ENCODE measurements at places on chromosomes 1 and 21.

- DNase-seq, result no peak
Measured at GRCh38 chr1:10065344-10065685, 32.6 kb downstream of the UBE4B start.

DNA sequence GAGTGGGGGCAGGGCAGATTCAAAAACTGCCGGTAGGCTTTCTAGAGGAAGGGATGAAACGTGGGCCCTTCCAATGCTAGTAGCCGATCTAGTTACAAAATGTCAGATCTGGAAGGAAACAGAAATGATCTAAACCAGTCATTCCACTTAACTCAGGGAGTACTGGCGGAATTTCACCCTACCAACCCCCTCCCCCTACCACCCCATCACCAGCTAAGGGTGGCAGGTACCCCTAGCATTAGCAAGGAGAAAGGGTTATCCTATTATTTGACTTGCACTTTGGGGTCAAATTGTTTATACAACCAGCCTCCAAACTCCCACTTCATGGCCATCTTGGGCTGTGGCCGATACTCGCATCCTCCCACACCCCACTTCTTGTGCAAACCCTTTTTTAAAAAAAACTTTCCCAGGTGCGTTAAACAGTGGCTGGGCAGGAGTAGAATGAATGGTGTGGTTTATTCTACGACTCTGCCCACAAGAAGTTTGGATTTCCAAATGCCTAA, 644 bp upstream of the MRPL24 start:
- DNase-seq, result no peak

DNA sequence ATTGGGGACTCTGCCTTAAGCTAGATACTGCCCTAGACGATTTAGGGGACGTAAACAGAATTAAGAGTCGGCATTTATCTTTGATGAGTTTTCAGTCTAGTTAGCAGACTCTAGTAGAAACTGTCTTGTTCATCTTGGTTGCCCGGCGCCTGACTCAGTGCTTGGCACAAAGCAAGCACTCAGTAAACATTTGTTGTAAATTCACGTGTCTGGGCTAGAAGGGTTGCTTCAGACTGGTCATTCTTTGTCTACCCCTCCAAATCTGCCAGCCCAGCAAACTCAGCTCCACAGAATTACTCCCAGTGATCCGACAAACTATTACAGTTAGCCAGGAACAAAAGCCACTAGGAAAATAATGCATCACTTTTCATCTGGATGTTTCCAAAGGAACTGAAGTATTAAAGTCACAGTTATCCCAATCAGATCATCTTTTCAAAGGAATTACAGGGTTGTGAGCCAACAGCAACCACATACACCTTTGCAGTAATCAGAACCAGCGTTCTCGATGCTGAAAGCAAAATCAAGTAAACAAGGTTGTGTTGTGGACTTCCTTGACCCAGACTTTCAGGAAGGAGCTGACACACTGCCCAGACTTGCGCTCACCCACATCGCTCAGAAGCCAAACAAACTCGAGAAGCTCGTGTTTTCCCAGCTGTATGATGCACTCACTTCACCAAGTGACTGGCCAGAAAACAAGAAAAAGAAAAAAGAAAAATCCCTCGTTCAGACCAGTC, 66.5 kb upstream of the GADD45A start:
- DNase-seq, result no peak

DNA sequence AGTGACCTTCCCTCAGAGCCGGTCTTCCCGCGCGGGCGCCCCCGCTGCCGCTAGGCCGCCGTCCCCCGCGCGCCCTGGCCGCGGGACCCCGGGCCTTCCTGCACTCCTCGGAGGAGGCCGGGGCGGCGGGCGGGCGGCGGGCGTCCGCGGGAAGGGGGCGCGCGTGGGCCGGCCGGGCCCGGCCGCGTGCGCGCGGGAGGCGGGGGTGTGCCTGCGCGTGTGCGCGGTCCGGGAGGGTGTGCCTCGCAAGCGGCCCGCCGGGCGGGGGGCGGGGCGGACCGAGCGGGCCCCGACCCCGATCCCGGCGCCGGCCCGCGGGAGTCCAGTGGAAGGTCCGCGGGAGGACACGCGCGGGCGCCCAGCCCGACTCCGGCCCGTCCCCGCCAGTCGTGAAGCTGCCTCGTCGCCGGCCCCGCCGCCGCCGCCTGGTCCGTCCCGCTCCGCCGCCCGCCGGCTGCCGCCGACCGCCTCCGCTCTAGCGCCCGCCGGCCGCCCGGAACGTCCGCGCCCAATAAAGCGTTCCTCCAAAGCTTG, 438 bp downstream of the MRPS6 start:
- peak; percentile 25 for DNase-seq

DNA sequence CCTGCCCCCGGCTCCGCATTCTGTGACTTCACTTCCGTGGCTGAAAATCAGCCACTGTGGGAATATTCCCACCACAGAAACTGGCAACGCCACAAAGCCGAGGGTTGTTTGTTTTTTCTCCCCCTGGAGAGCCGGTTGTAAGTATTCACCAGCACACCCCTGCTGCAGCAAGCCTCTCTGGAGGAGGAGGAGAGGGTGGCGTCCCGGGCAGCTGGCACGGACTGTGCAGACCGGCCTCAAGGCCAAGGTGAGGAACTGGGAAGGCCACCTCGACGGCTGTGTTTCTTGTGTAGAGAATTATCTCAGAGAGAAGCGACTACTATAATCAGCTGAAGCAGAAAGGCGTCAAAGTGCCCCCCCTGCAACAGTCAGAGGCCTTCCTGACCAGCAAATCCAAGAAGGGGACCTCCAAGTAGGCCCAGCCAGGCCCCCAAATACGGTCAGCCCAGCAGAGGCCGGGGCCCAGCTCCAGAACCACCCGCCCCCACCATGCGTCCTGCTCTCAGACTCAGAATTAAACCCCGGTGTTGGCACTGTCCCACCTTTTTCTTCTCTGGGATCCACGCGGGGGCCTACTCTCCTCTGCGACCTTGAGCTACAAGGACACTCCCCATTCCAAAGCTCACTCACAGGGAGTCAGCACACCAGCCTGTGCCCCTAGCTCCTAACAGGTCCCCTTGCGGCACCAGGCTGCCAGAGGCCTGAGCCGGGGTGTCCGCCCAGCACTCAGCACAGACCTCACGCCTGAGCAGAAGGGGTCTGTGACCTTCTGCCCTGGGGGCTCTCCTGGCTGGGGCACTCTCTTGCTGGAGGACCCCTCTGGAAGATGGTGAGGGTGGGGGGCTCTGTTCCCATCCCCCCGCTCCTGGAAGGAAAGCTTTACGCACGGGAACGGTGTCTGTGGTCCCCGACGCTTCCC, 1.2 kb upstream of the SMIM1 start:
- no peak for DNase-seq

GRCh38 chr21:38329162-38329561, 72.4 kb downstream of the KCNJ15 start:
- DNase-seq, result no peak

GRCh38 chr21:38815060-38815405, 9.3 kb downstream of the ETS2 start:
- no peak for DNase-seq

DNA sequence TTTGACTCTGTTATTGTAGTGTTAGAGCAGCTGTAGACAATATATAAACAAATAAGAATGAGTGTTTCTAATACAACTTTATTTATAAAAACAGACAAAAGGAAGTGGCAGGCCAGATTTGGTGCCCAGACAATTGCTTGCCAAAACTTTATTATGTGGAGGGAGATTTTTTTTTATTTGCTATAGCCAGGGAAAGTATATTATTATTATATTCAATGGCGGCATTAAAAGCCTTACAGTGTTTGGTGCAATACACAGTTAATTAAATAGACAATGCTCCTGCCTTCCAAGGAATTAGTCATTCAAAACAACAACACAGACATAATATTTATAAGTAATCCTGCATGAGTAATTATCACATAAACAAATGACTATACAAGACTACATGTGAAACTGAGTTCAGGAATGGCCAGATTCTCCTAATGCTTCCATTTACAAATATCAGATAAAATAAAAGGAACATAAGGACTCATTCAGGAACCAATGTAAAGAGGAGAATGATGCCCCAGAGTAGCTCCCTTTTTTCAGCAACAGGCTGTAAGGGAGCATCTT, 10.6 kb upstream of the RC3H1 start:
- DNase-seq, result no peak

DNA sequence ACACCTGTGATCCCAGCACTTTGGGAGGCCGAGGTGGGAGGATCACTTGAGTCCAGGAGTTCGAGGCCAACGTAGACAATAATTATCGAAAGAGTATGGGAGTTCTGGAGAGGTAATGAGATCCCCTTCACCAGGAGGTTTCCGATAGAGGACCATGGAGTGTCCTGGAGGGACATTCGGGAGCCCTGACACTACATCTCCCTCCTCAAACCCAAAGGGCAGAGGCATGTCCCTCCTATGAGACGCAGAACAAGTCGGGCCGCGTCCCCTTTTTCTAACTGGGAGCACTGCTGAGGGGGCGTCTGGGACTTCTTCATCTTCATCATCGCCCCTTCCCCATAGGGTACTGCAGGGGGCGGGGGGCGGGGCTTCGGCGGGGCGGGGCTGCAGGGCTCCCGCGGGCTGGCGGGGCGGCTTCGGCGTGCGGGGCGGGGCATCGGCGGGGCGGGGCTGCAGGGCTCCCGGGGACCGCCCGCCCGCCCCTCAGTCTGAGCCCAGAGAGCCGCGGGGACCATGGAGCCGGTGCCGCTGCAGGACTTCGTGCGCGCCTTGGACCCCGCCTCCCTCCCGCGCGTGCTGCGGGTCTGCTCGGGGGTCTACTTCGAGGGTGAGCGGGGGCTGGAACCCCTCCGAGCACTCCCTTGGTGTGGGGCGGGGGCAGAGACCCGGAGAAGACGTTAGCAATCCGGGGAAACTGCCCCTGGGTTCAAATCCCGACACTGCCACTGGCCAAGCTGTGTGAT, at the start of gene THEMIS2:
THEMIS2 (plus strand) TSS at position 486 of the 743 bp plus-strand sequence; CDS start at position 514, 28 bp downstream.
- DNase-seq, result peak; percentile 77

DNA sequence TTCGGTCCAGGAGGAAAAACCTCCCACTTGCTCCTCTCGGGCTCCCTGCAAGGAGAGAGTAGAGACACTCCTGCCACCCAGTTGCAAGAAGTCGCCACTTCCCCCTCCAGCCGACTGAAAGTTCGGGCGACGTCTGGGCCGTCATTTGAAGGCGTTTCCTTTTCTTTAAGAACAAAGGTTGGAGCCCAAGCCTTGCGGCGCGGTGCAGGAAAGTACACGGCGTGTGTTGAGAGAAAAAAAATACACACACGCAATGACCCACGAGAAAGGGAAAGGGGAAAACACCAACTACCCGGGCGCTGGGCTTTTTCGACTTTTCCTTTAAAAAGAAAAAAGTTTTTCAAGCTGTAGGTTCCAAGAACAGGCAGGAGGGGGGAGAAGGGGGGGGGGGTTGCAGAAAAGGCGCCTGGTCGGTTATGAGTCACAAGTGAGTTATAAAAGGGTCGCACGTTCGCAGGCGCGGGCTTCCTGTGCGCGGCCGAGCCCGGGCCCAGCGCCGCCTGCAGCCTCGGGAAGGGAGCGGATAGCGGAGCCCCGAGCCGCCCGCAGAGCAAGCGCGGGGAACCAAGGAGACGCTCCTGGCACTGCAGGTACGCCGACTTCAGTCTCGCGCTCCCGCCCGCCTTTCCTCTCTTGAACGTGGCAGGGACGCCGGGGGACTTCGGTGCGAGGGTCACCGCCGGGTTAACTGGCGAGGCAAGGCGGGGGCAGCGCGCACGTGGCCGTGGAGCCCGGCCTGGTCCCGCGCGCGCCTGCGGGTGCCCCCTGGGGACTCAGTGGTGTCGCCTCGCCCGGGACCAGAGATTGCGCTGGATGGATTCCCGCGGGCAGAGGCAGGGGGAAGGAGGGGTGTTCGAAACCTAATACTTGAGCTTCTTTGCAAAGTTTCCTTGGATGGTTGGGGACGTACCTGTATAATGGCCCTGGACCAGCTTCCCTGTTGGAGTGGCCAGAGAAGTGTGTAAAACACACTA, 45.3 kb downstream of the MRPL39 start:
- peak; percentile 85 for DNase-seq

- no peak for DNase-seq
Measured at GRCh38 chr1:222644636-222644980, 26.7 kb downstream of the MIA3 start.

DNA sequence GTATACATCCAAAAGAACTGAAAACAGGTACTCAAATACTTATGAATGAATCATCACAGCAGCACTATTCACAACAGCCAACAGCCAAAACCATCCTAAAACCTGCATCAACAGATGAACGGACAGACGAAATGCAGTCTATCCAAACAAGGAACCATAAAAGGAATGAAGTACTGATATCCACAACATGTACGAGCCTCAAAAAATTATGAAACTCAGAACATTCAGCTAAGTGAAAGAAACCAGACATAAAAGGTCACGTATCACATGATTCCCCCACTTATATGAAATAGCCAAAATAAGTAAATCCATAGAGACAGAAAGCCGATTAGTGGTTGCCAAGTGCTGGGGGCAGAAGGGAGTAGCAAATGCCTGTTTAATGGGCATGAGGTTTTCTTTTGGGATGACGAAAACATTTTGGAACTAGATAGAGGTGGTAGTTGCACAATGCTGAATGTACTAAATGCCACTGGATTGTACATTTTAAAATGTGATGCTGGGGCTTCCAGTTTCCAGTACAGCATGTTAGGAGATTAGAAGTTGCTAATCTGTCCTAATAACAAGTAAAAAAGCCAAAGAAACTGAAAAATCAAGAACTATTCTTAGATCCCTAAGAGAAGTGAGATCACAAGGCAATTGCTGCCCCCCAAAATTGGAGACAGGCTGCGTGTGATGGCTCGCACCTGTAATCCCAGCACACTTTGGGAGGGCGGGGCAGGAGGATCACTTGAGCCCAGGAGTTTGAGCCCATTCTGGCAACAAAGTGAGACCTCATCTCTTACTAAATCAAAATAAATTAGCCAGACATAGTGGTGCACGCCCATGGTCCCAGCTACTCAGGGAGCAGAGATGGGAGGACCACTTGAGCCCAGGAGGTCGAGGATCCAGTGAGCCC, 25.3 kb downstream of the CLSTN1 start:
- DNase-seq, result no peak

DNA sequence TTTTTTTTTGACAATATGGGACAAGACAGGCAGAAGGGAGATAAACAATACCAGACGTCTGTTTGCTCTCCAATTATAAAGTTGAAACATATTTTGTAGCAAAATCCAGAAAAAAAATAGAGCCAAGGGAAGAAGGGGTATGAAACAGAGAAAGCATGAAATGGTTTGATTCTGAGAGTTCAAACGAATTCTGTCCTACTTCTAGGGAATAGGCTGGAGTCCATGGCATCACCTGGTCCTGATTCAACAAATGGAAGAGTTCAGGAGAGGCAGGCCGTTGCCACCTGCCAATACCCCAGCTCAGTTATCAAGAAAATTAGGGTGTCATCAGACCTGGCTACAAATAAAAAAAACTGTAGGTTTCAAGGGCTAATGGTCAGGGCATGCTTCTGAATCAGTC, 71.8 kb downstream of the CLSTN1 start:
- no peak for DNase-seq

- no peak for DNase-seq
Measured at GRCh38 chr21:42522271-42522670, 8.6 kb downstream of the SLC37A1 start.

GRCh38 chr1:93304716-93305138, 41.0 kb upstream of the DR1 start:
- peak; percentile 29 for DNase-seq

- no peak for DNase-seq
Measured at GRCh38 chr1:101116006-101116405, 90.4 kb upstream of the DPH5 start.

GRCh38 chr1:93437976-93438605, 9.8 kb upstream of the FNBP1L start:
- DNase-seq, result no peak
